Lung microvascular endothelial cell (primary cell): ENCODE measurements at places on chromosomes 2 and 18. TPM values are rescaled to one million over a fixed set of nuclear protein-coding genes. Genes with fewer than 3 reads are reported as not detected.

The RAD51AP2 gene
- total RNA-seq, result not detected in 2 replicates

The CPO gene
- not detected in 2 replicates for total RNA-seq

The GLS gene
- 105 and 231 TPM in 2 replicates for total RNA-seq

The FAHD2B gene
- total RNA-seq, result 2.8 and 4.4 TPM in 2 replicates

The SKA1 gene
- 1.4 and 4.6 TPM in 2 replicates for total RNA-seq
